ENCODE measurements at places on chromosomes 7 and 10.

- DNase-seq: no peak
These were observed 120.9 kb downstream of the SLC16A9 start for GRCh38 chr10:59588791-59589190.

- no peak for DNase-seq
These were observed 16.0 kb downstream of the TRIL start for GRCh38 chr7:28942168-28942567.

DNA sequence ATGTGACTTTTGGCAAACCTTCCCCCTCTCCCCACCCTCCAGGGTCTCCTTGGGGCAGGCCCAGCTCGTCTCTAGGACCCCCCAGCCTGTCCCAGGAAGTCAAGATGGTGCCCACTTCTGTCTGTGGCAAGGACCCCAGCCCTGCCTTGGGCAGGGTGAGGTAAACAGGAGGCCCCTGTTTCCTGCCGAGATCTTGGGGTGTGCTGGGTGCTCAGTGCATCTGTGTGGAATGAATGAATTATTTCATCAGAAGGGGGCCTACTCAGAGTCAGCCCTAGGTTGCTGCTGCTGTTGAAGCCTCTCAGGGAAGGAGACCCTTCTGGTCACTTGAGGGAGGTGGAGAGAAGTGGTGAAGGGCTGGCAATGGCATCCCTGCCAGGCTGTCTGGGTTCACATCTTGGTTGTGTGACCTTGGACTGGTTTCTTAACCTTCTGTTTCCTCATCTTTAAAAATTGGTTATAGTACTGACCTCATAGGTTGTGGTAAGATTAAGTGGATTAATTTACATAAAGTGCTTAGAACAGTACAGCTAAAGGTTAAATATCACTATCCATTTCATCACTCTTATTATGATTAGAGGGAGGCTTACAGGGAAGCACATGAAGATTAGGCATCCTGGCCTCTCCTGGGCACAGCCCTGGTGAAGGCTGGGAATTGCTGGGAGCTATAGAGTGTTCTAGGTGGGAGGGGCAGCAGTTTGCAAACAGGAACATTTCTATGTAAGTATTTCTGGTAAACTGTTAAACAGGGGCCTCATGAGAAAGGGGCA, 67.7 kb downstream of the ZMIZ1 start:
- DNase-seq: no peak

- DNase-seq: no peak
These were observed 304.2 kb downstream of the SDK1 start for GRCh38 chr7:3605222-3605621.

GRCh38 chr10:48604039-48604990, 558 bp downstream of the ARHGAP22 start:
- DNase-seq: no peak

DNA sequence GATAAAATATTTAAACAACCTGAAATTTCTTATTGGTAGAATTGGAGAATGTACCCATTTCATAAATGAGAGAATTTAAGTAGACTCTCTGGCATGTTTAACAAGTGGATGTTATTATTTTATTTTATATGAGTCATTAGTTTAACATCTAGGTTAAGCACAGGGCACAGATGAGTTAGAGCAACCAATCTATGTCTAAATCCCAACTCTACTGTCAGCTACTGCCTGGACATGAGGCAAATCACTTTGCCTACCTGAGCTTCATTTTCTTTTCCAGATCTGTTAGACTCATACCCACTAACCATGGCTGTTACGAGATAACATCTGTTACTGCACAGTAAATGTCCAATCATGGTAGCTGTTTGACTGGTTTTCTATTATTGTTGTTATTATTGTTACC, 251.1 kb downstream of the INHBA start:
- DNase-seq: no peak

- no peak for DNase-seq
These were observed 712 bp downstream of the ITPRIP start for GRCh38 chr10:104337521-104337984.

DNA sequence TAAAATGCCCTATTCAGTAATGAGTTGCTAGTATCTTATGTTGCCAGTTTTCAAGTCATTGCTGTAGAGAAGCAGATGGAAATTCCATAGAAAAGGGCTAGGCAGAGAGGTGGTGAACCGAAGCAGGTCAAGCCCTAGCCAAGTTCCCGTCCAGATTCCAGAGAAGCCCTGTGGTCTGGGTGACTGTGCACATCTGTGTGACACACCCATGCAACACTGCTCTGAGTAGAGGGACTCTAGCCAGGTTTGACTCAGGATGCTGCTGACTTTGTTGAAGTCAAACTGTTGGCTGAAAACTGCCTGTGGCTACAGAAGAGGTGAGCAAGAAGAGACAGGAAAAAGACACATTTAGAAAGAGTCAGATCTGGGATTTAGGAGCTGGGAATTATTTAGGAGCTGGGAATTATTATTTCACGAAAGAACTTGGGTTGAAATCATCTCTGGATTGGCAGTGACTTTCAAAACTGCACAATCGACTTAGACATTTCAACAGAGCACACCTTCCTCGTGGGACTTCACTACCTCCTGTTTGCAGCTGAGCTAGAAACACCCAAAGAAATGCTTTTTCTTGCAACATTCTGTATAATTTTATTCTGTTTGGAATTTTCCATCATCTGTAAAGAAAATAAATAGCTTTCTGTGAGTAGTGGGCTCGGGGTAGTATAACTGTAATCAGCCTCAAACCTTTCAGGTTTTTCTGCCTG, 149.1 kb upstream of the PRKCQ start:
- DNase-seq: no peak

Data from activated CD8-positive, alpha-beta memory T cell treated with anti-CD3 and anti-CD28 coated beads, Interleukin-2, amount 50 U/mL, for 48 hours (primary cell).